Lung microvascular endothelial cell (primary cell): ENCODE measurements at places on chromosomes 6 and 20. TPM values are rescaled to one million over a fixed set of nuclear protein-coding genes. Genes with fewer than 3 reads are reported as not detected.

DNA sequence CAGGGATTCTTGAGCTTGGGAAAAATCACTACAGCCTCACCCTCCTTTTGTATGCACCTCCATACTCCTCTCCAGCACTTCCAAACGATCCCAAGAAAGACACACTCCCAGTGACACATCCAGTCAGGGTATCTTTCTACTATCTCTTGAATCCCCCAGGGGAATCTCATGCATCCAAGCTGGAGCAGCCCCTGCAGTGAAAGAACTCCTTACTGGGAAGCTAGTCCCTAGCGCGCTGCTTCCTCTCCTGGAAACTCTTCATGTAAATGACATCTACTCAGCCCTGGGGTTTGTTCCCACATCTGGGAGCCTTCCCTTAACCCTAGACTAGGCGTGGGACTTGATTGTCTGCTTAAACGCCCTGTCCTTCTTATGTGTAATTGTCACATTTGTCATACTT, 329.1 kb upstream of the QKI start:
- DNase-seq: no peak

The PRRT1 gene
- total RNA-seq: 0.20 TPM in 1 of 2 replicates, not detected in the other

The PKIB gene
- 0.20 TPM in 1 of 2 replicates, not detected in the other for total RNA-seq

The SNHG17 gene
- 3.1 and 4.0 TPM in 2 replicates for total RNA-seq

The GSTA3 gene
- total RNA-seq: not detected in 2 replicates

DNA sequence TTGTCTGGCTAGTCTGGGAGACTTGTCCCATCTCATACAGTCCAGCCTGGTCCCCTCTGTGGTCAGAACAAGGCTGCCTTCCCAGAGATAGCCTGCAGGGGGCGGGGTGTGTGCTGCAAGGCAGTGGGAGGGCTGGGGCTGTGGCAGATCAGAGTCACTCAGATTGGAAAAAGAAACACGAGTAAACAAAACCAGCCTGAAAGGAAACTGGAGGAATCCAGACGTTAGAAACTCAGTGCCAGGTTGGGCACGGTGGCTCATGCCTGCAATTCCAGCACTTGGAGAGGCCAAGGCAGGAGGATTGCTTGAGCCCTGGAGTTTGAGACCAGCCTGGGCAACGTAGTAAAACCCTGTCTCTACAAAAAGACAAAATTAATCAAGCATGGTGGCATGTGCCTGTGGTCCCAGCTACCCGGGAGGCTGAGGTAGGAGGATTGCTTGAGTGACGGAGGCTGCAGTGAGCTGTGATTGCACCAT, 20.2 kb downstream of the LEMD2 start:
- DNase-seq: peak; percentile 86

GRCh38 chr6:43444036-43444435, 11.3 kb downstream of the DLK2 start:
- DNase-seq: no peak

The DDAH2 gene
- total RNA-seq: 109 and 159 TPM in 2 replicates

GRCh38 chr20:62935204-62935967, 2.6 kb upstream of the GID8 start:
- no peak for DNase-seq

- DNase-seq: peak; percentile 11
These were observed 6.0 kb downstream of the PCMT1 start for GRCh38 chr6:149755300-149756260.
